ENCODE measurements at places on chromosomes 6 and 20.

DNA sequence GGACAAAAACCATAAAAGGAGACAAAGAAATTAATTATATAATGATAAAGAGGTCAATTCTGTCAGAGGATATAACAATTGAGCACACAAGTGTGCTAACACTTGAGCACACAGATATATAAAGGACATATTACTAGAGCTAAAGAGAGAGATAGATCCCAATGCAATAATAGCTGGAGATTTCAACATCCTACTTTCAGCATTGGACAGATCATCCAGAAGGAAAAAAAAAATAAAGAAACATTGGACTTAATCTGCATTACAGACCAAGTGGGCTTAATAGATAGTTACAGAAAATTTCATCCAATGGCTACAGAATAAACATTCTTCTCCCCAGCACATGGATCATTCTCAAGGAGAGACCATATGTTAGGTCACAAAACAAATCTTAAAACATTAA is 9.9 kb downstream of the VNN1 start:
- DNase-seq = no peak

- no peak for DNase-seq
Measured at GRCh38 chr6:146587459-146587858, 11.3 kb upstream of the ADGB start.

- no peak for DNase-seq
Measured at GRCh38 chr6:8536122-8536521, 100.8 kb upstream of the SLC35B3 start.

DNA sequence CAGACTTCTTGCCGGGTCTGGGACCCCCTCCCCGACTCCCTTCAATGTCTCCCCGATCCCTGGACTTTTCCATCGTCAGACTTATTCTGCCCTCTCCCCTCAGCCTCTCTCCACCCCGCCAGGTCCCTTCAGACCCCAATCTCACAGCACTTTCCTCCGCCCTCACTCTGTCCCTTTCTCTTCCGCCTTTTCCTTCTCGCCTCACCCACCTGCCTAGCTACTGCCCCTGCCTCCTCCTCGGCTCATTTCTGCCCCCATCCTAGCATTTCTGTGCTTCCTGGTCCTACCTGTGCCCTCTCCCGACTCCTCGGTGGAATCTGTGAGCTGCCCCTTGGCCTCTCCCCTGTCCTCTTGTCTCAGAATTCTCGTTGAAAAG is 616 bp downstream of the CHMP4B start:
- DNase-seq = peak; percentile 57

DNA sequence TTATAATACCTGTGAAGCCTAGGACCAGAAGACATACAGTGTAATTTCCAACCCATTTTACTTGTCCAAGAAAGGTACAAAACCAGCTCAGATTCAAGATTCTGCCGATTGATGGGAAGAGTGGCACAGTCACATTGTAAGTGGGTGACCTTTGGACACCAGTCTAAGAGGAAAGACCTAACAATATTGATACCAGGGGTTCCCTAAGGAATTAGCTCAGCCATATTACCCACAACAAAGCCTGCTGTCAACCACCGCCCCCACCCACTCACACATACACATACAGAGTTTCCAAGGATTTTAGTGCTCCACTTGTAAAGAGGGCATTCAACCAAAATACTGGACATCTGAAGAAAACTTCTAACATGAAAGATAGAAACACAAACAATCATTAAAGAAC is 27.9 kb upstream of the TMEM181 start:
- DNase-seq = no peak

GRCh38 chr20:13418263-13419229 is 197.5 kb downstream of the ISM1 start:
- no peak for DNase-seq

DNA sequence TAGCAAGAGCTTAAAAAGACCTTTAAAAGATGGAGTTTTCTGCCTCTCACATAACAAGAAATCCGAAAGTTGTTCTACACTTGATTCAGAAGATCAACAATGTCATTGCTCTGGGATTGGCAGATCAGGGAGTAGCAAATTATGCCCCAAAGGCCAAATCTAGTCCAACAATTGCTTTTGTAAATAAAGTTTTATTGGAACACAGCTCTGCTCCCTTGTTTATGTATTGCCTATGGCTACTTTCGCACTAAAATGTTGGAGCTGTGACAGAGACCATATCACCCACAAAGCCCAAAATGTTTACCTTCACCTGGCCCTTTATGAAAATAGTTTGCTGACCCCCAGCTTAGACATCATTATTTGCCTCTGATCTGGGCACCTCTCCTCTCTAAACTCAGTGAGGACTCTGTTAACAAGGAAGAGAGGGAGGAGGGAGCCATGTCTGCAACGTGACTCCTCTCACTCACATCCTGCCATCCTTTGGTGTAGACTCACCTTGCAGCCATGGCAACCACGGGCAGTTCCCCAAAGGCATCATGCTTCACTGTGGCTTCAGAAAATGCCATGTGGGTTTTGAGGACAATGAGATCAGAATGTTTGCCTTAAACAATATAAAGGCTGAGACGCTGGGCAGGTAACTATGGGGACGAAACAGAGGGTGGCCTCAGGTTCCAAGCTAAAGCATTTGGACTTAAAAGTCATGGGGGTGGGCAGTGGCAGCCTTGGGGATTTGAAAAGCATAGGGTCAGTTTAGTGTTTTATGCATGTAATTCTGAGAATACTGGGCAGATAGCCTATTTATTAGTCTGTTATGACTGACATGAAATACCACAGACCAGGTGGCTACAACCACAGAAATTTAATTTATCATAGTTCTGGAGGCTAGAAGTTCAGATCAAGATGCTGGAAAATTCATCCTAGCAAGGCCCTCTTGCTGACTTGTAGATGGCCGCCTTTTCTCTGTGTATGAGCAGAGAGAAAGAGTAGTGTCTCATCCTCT is 149.7 kb upstream of the TNFAIP3 start:
- DNase-seq = no peak

Data from OCI-LY7 (cell line).